Activated T-cell treated with anti-CD3 and anti-CD28 coated beads for 24 hours (primary cell): ENCODE measurements at places on chromosomes 16 and 17.

- DNase-seq = no peak
Measured at GRCh38 chr16:4602331-4602730, 12.4 kb downstream of the UBALD1 start.

GRCh38 chr17:72764632-72765041, 327.9 kb downstream of the SLC39A11 start:
- no peak for DNase-seq

DNA sequence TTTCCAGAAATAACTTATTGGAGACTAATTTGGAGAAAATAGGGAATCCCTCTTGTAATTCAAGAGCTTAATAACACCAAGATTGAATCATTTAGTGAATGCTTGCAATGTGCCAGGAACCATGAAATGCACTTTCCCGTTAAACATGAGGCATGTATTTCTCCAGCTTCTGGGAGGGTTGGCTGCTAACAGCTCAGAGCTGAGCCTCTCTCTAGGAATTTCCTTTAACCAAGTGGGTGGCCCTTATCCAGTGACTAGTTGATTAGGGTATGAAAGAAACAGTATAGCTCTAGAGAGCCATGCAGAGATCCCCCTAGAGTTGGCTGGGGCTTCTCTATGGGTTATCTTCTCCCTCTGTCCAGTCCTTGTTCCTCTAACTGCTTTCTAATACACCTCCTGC, 356.4 kb upstream of the GOT2 start:
- DNase-seq = no peak

- no peak for DNase-seq
Measured at GRCh38 chr17:45643591-45643990, 140.5 kb upstream of the CRHR1 start.

GRCh38 chr17:73533781-73534180, 110.5 kb downstream of the SDK2 start:
- no peak for DNase-seq

DNA sequence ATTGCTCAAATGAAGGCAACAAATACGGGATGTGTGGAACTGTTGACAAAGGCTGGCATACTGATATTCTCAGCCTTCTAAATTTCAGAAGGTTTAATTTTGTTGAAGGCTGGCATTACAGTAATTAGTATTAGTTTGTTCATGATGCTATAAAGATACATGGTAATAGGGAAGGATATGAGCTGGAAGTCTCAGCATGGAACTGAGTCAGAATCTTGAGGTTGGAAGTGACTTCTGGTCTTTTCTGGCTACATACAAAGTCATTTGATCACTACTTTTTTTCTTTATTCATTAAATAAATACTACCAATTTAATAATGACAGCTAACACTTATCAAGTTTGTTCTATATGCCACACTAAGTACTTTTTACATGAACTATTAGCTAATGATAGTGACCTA, 22.6 kb downstream of the RABEP1 start:
- no peak for DNase-seq

DNA sequence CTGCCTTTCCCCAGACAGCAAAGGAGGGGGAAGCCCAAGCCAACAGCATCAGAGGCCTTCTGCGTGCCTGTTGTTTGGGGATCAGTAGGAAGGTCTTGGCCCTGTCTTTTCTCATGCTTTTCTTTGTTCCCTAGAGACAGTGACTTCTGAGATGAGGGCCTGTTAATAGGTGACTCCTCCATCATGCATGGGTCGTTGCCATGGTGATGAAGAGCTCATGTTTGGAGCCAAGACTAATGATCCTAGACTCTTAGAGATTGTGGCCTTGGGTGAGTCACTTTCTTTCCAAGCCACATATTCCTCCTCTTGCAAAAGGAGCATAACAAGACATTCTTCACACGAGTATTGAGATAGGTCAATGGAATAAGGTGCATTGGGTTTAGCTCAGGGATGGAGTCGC, 201.1 kb upstream of the ASIC2 start:
- no peak for DNase-seq

DNA sequence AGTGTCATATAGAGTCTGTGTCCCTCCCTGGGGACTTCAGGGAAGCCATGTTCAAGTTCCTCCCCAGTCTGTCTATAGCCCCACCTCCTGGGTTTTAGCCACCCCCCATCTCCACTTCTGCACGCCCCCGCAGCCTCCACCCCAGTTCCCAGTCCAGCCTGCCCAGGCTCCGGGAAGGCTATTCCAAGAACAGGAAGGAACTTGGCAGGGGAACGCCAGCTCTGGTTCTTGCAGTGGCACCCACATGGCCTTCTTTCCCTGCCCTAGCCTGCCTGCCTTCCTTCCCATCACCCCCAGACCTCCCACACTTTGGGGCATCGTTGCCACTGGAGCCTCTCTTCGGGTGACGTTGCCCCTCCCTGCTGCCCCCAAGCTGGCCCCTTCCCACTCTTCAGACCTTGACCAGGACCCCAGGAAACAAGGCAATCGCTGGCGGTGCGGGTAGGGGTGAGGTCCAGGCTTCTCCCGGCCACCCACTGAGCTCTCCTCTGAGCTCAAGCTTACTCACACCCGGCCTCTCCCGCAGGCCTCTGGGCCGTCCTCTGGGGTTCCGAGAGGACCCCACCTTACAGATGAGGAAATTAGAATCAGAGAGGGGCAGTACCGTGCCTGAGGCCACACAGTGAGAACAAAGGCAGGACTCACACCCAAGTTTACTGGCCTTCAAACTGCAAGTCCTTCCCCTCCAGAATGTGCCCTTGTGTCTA, 9.2 kb upstream of the CES4A start:
- DNase-seq = no peak

DNA sequence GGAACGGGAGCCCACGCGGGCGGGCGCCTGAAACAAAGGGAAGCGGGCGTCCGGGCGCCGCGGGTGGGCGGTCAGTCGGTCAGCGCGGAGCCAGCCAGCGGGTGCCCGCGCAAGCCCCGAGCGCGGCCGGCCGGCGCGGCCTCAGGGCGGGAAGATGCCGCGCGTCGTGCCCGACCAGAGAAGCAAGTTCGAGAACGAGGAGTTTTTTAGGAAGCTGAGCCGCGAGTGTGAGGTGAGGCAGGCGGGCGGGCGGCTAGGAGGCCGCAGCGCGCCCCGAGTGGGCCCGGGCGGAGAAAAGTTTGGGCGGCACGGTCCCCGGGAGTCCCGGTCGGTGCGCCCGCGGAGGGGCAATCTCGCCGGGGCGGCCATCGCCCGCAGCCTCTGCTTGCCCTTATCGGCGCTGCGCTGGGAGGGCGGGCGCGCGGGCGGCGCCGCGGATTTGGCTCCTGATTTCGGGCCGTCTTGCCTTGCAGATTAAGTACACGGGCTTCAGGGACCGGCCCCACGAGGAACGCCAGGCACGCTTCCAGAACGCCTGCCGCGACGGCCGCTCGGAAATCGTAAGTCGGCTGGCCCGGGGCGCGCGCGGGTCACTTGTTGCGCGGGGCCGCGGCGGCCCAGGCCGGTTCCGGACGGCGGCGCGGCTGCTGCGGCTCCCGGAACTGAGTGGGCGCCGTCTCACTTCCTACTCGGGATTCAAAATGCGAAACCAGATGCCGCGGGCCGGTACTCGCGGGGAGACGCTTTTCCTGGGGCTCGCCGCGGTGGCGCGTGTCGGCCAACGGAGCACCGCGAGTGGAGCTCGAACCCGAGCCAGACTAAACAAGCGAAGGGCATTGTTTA, 526 bp downstream of the CBFB start:
- DNase-seq = peak; percentile 48

- DNase-seq = no peak
Measured at GRCh38 chr16:20916289-20916688, 15.7 kb downstream of the LYRM1 start.

- DNase-seq = no peak
Measured at GRCh38 chr16:20323591-20324117, 3.7 kb downstream of the GP2 start.

DNA sequence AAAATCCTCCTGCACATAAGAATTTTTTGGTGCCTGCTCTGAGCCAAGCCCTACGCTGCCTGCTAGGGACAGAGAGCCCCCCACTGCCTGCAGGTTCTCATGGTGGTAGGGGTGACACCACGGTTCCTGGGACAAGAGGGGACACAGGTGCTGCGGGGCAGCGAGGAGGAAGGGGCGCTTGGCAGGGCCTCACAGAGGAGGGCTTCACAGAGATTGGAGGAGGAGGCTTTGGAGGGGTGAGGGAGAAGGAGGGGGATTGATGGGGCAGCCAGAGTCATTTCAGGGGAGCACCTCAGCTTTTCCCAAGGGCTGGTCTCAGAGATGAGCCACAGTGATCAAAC, 29.8 kb upstream of the GSG1L start:
- DNase-seq = no peak

- DNase-seq = no peak
Measured at GRCh38 chr17:28702752-28703150, 8.9 kb downstream of the PROCA1 start.

DNA sequence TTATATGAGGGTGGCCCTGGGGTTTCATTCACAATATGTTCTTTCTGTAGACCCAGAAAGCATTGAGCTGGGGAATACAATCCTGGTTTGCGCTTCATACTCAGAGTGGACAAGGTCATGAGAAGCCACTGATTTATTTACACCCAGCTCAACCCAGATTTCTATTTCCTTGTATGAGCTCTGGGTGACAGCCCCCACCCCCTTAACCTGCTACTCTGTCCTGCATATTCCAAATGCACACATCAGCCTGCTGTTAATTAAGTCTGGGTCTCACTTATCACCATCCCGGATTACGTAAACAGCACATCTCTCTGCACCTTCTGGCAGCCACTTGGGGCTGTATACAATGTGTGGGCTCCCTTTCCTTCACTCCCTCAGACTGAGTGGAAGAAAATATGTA, 102.4 kb downstream of the DNAH9 start:
- no peak for DNase-seq

GRCh38 chr17:48503747-48504146, 27.1 kb downstream of the HOXB1 start:
- DNase-seq = no peak

DNA sequence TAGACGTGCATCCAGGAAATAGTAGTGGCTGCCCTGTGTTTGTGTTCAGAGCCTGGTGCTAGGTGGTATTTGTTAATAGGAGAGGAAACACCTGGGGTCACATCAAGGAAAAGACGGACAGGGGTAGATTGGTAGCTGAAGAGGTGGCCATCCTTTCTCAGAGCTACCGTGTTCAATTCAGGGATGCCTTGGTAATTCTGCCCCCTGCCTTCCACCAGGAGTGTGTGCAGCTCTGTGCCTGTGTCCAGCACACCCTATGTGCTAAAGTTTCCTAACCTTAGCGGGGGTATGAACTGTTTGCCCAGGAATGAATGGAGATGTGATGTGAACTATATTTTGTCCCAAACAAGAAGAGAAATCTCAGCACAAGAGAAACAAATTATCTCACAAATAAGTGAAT, 174.1 kb upstream of the MPHOSPH6 start:
- no peak for DNase-seq

GRCh38 chr17:57279432-57279831, 23.1 kb downstream of the MSI2 start:
- DNase-seq = no peak

DNA sequence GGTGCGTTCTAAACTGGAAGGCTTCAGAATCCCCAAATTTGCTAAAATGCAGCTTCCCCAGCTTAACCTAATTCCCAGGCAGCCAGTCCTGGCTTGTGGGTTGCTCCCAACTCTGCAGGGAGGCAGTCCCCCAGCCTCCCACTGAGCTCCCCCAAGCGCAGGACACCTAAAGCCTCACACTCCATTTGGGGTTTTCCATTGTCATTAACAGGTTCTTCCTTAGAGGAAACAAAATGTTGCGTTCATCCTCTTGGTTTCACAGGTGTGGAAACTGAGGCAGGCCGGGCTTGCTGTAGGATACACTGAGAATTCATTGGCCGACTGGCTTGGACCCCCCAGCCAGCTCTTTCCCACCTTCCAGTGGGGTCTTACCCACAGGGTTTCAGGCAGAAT, 2.3 kb upstream of the TAC4 start:
- DNase-seq = no peak

GRCh38 chr16:6407596-6407995, 925.0 kb upstream of the RBFOX1 start:
- no peak for DNase-seq

DNA sequence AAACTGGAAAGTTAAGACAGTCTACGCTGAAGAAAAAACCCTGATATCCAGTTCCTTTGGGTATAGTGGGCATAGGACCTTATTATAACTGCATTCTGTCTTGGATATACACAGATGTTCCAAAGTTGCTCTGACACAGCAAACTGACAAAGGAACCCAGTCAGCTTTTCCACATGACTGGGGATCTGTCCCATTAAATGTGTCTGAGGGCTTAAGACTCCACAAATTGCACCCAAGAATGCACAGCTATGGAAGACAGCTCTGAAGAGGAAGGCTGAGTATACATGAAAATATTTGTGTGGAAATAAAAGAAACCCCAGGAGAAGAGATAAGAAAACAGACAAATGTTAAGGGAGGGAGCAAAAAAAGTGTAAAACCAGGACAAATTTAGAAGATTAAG, 114.1 kb downstream of the SPAG9 start:
- no peak for DNase-seq

- no peak for DNase-seq
Measured at GRCh38 chr17:2027528-2028233, 2.3 kb upstream of the DPH1 start.

GRCh38 chr16:84302111-84302954, 7.7 kb downstream of the WFDC1 start:
- DNase-seq = no peak

GRCh38 chr16:85431431-85432124, 181.5 kb upstream of the GSE1 start:
- no peak for DNase-seq

DNA sequence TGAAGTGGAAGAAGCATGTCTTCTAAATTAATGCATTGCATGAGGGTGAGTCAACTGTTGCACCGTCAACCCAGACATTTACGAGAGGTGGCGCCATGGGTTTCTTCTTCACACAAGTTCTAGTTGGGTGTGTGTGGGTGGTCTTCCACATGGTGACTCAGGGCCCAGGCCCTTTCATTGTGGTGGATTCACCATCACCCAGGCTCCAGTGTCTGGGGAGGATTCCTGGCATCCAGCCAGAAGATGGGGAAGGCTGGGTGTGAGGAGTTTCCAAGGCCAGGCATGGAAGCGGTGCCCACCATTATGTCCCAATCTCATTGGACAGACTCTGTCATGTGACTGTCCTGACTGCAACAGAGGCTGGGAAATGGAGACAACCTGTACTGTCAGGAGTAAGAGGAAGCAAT, 21.4 kb upstream of the JPH3 start:
- no peak for DNase-seq

GRCh38 chr16:4353675-4354074, 2.6 kb upstream of the PAM16 start:
- DNase-seq = no peak
